ENCODE measurements at places on chromosomes 13 and 19.

GRCh38 chr13:36377826-36378468 is 31.8 kb upstream of the SPART start:
- no peak for DNase-seq

GRCh38 chr13:51822106-51822815 is 18.3 kb upstream of the DHRS12 start:
- DNase-seq, result no peak

DNA sequence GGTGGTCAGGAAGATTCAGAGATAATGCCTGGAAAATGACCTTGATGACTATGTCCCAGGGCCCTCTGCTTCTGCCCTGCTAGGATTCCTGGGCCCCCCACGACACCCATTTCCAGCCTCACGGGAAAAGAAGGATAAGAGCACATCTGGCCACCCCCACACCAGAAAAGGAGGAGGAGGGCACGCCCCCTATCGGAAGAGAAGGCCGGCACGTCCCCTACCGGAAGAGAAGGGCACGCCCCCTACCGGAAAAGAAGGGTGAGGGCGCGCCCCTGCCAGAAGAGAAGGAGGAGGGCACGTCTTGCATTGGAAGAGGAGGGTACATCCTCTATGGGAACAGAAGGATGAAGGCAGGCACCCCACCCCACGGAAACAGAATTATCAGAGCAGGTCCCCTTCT is 84.3 kb downstream of the IER2 start:
- DNase-seq, result no peak

GRCh38 chr13:76397413-76397812 is 488.8 kb downstream of the KCTD12 start:
- DNase-seq, result no peak
